ENCODE measurements at places on chromosomes 5 and 9. TPM values are rescaled to one million over a fixed set of nuclear protein-coding genes. Genes with fewer than 3 reads are reported as not detected.

Gene MED7
- total RNA-seq = 6.2 TPM

DNA sequence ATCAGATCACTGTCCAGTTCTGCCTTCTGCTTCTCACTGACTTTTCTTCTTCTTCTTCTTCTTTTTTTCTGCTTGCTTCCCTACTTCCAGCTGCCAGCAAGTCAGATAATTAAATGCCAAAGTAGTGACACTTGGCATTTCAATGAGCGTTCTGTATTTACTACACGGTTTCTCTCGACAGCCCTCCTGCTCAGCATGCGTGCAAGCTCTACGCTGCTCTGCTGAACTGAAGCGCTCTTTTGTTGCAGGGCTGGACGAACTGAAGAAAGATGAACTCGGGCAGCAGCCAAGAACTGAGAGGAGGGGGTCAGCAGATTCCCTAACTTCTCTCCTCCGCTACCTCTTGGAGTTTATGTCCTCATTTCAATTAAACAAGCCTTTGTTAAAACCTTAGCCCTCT is 319.1 kb downstream of the GLIS3 start:
- no peak for DNase-seq

- DNase-seq = no peak
Observed at GRCh38 chr5:2333291-2333690, 418.2 kb downstream of the IRX2 start.

Gene OMD
- not detected for total RNA-seq

GRCh38 chr9:89418882-89419640 is 78.9 kb downstream of the SEMA4D start:
- DNase-seq = no peak

- peak; percentile 15 for DNase-seq
Observed at GRCh38 chr9:14156046-14156445, 157.9 kb downstream of the NFIB start.

DNA sequence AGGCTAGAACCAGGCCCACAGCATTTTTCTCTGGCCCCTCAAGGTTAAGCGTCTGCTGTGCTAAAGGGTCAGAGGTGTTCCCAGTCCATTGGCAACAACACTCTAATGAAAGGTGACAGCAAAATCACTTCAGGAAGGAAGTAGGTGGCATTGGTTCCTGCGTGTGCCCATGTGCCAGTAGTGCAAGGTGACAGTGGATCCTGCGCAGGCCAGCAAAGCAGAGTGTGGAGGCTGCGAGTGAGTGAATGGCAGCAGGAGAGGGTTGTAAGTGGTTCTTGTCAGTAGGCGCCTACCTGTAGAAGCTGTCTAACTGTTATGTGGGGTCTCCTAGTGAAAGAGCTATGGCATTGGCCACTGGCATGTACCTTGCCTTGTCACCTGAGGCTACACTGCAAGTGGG is 898.2 kb upstream of the TYRP1 start:
- DNase-seq = no peak

Gene PTGES
- total RNA-seq = under 0.01 TPM

GRCh38 chr5:78268356-78268755 is 26.1 kb downstream of the AP3B1 start:
- peak; percentile 6 for DNase-seq

- DNase-seq = no peak
Observed at GRCh38 chr9:110276781-110277180, 20.5 kb upstream of the TXN start.

Gene PCDHGB2
- 2.4 TPM for total RNA-seq

Gene GGTA1
- 4.8 TPM for total RNA-seq

Gene OR1J1
- under 0.01 TPM for total RNA-seq

Gene LAMC3
- under 0.01 TPM for total RNA-seq

DNA sequence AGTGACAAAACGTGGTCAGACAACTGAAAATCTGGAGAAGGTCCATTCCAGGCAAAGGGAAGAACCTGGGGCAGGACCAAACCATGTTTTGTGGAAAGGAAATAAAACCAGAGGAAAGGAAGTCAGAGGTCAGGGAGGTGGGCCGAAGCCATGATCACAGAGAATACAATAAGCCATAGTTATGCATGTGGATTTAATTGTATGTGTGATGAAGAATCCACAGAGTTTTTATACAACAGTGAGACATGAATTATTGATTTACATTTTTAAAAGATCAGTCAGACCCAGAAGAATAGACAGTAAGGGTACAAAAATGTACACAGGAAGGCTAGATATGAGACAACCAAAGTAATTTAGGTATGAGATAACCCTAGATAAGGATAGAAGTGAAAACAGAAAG is 20.8 kb downstream of the TTC33 start:
- DNase-seq = no peak

Gene PCDHA9
- total RNA-seq = under 0.01 TPM

DNA sequence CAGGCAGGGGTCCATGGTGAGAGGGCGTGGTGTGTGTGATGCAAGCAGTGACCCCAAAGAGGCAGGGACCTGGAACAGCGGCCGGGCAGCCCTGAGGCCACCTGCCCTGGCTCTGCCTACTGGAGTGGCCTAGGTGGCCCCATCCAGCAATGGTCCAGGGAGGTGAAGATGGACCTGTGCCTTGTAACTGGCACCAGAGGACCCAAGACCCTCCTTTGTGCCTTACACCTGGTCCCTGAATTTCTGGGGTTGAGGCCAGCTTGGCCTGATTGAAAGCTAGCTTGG is 42.7 kb downstream of the PTGES start:
- DNase-seq = no peak

DNA sequence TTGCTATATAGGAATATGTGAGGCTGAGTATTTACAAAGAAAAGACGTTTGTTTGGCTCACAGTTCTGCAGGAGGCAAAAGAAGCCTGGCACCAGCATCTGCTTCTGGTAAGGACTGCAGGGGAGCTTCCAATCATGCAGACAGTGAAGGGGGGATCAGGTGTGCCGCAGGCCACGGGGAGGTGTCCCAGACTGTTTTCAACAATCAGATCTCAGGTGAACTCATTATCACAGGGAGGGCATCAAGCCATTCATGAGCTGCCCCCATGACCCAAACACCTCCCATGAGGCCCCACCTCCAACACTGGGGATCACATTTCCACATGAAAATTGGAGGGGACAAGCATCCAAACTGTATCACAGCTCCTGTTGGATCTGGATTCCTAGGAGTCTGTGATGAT is 30.4 kb upstream of the TRIM14 start:
- no peak for DNase-seq

DNA sequence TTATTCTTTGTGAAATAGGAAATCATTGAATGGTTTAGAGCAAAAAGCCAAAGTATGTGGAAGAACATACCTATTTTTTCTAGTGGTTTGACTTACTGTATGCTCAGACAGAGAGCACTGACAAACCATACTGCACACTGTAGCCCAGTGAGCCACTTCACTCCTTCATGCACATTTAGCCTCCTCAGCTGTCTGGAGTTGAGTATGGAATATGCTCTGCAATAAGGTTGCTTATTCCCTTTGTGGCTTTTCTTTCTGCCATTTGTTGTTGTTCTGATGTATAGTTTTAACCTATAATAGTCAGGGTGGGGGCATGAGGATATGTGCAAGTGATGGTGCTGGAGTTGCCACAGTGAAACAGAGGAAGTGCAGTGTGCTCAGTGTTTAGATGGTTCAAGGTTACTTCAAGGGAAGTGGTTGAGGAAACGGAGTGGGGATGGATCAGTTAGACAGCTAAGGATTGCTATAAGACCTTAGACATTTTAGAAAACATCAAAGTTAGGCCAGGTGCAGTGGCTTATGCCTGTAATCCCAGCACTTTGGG is 100.7 kb downstream of the CDC42SE2 start:
- DNase-seq = no peak

DNA sequence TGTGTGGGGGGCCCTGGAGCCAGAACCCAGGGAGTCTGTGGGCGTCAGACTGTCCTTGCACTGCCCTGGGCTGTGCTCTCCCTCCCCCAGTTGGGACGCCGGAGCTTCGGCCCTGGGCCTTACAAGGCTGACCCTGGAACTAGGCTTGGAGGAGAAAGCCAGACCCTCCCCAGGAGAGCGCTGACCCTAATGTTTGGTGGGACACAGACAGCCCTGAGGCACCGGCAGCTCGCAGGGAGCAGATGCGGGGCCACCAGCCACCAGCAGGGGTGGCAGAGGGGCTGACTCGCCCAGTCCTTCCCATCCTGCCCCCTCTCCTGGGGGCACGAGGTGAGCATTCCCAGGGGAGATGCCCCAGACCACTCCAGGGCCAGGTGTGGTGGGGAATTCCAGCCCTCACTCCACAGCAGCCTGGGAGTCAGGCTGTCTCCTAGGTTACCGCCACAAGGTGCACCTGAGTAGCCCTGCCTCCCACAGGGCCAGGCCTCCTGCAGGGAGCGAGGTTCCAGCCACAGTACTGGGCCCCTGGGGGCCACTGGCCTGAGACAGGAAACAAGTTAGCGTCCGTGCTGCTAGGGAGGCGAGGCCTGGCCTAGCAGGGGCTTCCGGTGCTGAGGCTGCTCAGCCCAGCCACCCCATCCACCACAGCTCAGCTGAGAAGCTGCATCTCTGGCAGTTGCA is 134.6 kb downstream of the OLFM1 start:
- DNase-seq = no peak

GRCh38 chr5:8005416-8005815 is 136.5 kb downstream of the MTRR start:
- no peak for DNase-seq

DNA sequence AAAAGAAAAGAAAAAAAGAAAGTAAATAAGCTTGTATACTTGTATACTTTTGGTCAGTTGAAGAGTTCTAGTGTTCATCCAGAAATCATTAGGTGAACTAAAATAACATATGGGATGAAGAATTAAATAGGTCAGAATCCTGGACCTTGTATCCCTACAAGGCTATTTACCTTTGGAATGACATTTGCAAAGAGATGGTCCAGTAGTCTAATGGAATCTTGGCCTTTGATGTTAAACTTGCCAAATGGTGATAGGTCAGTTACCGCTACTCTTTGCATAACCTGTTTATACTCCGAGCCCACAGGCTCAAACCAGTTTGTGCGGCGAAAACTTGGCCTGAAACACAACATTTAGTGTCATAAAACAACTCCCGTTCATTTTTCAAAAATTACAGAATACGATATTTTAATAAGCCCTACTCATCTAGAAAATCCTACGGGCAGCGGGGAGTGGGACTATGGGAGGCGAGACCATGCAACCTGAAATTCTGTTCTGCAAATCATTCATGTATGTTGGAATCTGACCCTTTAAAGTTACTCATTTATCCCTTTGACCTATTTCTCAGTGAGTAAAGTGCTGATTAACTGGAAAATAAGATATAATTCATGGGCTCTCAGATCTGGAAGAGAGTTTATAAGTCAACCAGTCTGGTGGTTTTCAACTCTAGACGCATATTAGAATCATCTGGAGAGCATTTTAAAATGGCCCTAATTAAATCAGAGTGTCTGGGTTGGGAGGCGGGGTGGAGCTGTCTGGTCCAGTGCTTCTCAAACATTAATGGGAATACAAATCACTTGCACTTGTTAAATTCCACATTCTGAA is 38.6 kb downstream of the DMGDH start:
- no peak for DNase-seq

DNA sequence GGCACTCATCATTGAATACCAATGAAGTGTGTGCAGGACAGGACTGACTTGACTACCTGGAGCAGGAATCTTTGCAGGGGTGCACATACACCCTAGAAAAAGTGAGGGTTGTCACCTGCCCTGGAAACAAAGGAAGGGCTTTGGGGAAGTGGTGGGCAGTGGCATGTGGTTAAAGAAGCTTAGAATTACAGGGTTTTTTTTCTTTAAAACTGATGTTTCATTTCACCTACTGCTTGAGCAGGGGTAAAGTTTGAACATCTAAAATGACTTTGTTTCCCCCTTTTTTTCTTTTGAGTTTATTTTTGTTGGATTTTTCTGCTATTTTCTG is 2.0 kb upstream of the KDM3B start:
- no peak for DNase-seq

DNA sequence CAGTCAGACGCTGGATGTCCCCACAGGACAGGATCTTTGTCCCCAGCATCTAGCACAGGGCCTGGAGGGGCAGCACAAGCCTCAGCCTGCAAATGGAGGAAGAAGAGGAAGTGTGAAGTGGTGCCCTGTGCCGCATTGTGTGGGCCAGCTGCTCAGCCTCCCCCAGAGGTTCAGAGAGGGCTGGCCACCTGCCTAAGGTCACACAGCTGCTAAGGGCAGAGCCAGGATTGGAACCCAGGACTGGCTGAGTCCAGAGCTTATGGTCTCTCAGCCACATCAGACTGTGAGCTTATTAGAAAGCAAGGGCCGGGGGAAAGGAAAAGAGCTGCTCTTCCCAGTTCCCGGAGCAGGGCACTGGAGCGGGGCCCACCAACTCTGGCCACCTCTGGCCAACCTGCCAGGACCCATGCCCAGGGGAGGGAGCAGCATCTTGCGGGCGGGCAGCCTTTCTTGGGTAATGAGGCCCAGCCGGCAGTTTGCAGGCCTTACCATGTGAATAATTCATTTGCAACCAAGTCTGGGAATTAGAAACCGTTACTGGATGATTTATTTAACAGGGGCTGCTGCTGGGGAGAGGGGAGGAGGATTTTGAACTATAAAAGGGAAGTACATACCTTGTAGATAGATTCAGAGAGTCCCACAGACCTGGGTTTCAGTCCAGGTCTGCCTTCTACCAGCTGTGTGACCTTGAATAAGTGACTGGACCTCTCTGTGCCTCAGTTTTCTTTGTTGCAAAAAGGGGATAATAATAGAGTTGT is 11.6 kb upstream of the CRB2 start:
- DNase-seq = no peak

DNA sequence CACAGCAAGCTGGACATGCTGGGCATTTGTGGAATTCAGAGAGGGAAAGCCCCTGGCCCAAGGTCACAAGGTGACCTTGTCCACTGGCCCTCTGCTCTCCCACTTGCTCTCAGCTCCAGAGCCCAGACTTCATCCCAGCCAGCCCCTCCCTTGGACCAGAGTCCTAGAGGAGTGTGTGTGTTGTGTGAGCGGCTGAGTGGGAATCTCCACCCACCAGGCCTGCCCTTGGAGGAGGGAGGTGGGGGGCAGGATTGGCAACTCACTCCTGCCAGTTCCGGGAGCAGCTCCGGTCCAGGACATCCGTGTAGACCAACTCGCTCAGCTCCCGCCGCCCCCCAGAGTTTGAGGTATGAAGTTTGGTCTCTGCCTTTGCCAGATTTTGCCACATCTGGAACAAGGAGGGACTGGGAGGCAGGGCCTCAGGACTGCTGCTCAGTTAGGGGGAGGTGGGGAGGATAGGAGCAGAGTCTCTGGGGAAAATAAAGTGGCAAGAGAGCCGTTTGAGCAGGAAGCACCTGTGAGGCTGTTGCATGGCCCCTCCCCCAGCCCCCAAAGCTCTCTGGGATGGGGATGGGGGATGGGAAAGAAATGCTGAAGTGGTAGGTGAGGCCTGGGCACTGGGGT is 1.4 kb downstream of the MZB1 start:
- peak; percentile 93 for DNase-seq

GRCh38 chr5:88729084-88729828 is 153.7 kb downstream of the MEF2C start:
- DNase-seq = peak; percentile 23

DNA sequence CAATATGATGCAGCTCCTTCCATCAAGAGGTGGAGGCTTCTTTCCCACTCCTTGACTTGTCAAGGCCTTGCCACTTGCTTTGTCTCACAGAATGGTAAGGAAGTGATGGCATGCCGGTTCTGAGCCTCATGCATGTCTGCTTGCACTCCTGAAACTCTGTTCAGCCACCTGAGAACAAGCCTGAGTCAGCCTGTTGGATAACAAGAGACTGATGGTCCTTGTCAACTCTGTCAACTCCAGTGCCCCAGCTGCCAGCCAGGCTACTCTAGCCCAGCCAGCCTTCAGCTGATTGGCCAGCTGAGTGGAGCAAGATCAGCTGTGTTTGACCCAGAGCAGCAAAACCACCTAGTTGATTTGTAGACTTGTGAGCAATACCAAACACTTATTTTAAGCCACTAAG is 4.4 kb upstream of the TENT4A start:
- DNase-seq = no peak
